DMS153 (cell line): ENCODE measurements at places on chromosomes 5 and 9.

DNA sequence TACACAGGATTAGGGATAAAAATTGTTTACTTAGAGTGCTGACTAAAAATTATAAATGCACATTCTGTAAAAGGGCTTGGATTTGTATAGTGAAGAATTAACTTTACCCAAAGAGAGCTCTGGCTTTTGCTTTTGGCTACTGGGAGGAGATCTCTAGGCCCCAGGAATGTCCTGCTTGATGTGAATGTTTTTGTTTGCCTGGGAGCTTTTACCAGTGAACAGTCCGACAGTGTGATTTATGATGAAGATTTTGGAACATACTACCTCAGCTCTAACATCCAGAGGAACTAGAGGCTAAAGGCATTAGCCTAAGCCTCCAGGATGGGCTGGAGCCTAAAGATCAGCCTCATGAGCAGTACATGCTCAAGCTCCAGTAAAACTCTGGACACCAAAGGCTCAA, 103.7 kb upstream of the RFX3 start:
- no peak for DNase-seq

DNA sequence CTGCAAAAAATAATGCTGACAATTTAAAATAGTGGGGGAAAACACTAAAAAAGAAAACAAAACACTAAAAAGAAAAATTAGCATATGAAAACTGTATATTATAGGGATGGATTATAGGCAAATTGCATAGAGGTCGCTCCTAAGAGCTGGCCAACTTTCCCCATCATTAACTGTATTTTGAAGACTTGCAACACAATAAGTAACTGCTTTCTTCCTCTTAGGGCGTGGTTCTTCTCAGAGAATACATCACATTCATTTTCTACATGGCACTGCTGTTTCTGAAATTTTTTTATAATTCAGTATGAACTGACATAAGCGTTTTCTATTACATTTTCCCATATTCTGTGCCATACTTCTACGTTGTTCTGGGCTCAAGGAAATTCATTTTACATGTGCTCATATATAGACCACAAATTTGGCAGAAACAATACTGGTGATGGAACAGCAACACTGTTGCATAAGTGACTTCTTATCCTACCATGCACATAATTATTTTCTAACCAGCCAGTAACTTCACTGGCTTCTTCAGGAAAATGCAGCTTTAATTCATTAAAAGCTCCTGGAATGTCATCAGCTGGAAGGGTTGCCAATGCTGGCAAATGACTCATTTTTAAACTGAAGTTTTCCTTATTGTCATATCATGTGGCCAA, 171.2 kb upstream of the DMAC1 start:
- DNase-seq, result no peak

- DNase-seq, result no peak
Measured at GRCh38 chr5:1164696-1165630, 36.4 kb upstream of the SLC6A19 start.

GRCh38 chr5:173010021-173010420, 26.4 kb downstream of the ATP6V0E1 start:
- DNase-seq, result no peak

DNA sequence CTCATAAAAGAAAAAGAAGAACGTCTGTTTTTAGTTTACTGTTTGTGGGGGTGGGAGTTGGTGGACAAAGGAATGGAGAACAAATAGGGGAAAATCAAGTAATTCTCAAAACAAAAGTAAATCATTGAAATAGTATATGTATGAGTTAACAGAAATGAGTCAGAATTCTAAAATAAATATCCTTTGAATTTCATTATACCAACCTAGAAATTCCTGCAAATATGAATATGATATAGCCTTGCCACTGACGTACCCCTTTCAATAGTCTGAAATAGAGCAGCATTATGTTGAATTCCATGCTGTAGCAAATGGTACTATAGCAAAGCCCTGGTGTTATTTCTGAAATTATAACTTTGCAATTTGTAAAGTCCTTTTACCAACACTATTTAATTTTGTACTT, 29.6 kb upstream of the DTWD2 start:
- no peak for DNase-seq

DNA sequence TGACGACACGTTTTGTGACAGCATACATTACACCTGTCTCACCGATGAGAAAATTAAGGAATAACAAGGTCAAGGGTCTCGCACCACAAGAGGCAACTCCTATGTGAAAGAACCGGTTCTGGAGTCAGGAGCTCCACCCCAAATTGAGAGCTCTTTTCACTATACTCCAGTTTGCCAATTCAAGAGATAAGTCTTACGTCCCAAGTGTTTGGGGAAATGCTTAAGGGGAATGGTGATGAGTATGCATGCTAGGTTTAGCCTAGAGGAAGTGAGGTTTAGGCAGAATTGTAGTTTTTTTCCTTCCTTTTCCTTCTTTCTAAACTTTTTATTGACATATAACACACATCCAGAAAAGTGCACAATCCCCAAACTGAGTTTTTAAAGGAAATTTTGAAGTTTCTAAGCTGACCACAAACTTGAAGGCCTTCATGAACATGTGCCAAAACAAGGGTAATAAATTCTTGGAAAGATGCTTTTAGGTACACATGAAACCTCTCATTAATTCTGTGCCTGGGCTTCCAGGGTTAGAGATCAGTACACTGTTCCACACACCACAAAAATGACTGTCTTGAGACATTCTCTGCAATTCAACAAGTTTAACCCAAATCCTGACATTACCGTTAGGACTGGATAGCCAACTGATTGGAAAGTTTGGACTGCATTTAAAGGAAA, 127.6 kb upstream of the SLC1A3 start:
- no peak for DNase-seq

DNA sequence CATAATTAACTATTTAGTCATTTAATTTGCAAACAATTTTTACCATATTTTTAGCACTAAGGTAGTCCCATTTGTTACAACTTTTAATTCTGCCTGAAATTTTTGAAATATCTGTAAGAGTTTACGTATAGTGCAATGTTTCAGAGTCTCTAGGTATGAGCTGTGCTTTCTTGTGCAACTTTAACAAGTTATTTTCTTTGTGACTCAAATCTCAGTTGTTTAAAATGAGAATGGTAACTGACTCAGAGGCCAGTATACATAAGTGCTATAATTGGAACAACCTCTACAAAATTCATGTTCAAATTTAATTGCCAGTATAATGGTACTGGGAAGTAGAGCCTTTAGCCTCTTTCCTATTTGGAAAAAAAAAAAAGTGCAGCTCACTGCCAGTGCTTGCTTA, 14.2 kb upstream of the ZNF883 start:
- DNase-seq, result no peak

DNA sequence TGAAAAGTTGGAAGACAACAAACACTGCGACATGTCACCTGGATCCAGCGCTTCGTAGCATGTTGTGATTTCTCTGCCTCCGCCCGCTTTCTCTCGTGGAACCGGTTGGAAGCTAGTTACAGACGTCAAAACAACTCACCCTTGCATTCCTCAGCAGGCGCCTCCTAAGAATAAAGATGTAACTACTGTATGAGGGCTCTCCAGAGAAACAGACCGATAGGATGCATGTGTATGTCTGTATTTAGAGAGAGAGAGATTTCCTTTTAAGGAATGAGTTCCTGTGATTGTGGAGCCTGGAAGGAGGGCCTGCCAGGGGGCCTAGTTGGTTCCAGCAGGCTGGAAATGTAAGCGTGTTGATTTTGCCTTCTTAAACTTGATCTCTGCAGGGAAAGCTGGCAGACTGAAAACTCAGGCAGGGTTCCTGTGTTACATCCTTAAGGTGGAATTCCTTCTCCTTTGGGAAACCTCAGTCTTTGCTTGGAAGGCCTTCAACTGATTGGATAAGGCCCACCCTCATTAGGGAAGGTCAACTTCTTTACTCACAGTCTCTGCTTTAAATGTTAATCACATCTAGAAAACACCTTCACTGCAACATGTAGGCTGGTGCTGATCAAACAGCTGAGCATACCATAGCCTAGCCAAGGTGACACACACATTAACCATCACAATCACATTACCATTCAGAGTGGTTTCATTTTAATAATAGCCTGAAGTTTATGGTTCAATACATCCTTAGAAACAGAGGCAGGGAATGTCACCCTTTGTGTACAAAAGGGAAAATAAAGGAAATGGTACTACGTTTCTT, 163.8 kb downstream of the SYK start:
- DNase-seq, result no peak

DNA sequence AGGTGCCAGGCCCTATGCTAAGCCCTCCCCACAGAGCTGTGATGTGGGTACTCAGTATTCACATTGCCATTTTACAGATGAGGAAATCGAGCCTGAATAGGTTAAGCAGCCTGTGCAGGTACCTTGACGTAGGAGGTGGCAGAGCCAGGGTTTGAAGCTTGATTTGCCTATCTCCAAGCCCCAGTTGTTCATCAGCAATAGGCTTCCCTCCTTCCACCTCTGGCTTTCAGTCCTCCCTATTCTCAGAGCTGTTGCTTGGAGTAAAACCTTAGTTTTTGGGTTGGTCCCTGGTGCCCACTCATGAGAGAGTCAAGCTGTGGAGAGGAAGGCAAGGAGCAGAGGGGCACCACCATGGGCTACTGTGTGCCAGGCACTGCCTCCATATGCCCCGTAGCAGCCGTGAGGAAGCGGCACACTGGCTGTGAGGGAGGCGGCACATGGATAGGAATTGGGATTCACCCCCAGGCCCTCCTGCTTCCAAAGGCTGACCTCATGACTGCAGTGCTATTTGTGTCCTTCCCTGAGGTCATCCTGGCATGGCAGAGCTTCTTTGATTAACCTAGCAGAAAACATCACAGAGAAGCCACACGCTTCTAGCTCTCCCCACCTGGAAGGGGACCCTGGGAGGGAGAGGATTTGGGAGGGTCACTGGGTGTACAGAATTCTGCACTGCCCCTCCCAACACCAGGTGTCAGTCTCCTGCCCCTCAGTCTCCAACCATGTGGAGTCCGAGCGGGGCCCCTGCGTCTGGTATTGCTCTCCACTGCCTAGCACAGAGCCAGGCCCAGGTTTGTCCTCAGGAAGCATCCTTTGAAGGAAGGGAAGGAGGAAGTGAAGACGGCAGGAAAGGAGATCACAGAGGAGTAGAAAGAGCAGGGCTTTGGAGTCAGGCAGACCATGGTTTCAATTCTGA, 109.8 kb downstream of the RGS3 start:
- DNase-seq, result no peak

DNA sequence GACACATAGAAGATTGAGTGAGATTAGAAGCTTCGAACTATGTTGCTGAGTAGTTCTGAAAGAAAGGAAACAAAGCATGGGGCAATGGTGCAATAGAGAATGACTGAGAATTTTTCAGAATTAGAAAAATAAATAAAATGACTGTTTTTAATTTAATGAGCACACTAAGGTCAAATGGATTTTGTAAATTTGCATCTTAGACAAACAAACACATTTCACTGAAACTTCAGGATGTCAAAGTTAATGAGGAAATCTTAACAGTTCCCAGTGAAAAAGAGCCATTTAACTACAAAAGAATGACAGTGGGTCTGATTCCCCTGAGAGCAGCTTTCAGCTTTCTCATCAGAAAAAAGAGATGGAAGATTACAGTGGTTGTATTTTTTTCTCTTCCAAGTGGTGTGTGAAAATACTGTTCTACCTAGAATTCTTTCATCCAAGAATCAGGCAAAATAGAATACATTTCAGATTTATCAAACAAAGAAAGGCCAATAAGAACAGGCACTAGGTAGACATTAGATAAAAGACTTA, 591.9 kb downstream of the SEMA5A start:
- DNase-seq, result no peak

GRCh38 chr9:135033487-135033886, 54.0 kb upstream of the OLFM1 start:
- no peak for DNase-seq

DNA sequence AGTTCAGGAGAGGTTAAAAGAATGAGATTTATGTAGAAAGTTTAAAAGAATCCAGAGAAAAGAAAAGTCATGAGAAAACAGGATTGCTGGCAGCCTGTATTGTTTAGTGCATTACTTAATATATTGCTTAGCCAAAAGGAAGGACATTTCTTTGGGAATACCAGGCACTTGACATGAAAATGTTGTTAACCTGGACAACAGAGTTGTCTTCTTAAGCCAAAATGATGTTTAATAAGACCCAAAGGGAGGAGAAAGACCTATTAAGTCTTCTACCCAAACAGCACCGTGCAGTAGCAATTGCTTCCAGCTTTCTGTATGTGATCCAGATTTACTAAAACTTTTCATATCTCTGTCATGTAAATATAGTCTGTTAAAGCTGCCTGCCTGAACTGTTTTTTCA, 74.0 kb upstream of the PRLR start:
- no peak for DNase-seq

DNA sequence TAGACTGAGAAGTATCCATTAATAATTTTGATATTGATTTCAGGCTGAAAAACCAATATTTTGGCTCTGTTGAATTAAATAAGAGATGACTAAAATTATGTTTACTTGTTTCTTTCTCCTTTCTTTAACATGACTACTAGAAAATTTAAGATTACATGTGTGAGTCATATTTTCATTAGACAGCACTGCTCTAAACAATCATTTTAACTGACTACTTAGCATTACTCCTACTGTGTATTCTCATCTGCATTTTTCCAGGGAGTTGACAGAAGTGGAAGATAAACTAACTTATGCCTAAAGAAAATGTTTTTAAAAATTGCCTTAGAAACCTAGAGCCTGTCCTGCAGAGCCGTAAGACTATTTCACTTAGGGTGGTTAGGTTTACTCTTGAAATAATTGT, 29.1 kb downstream of the TNC start:
- no peak for DNase-seq

GRCh38 chr5:78518365-78519197, 130.0 kb downstream of the LHFPL2 start:
- no peak for DNase-seq

- peak; percentile 8 for DNase-seq
Measured at GRCh38 chr5:164934039-164934438, 1428.6 kb downstream of the MAT2B start.

- no peak for DNase-seq
Measured at GRCh38 chr9:29241320-29241719, 1668.0 kb upstream of the C9orf72 start.

- DNase-seq, result peak; percentile 75
Measured at GRCh38 chr9:76366275-76366674, 28.0 kb downstream of the RFK start.

DNA sequence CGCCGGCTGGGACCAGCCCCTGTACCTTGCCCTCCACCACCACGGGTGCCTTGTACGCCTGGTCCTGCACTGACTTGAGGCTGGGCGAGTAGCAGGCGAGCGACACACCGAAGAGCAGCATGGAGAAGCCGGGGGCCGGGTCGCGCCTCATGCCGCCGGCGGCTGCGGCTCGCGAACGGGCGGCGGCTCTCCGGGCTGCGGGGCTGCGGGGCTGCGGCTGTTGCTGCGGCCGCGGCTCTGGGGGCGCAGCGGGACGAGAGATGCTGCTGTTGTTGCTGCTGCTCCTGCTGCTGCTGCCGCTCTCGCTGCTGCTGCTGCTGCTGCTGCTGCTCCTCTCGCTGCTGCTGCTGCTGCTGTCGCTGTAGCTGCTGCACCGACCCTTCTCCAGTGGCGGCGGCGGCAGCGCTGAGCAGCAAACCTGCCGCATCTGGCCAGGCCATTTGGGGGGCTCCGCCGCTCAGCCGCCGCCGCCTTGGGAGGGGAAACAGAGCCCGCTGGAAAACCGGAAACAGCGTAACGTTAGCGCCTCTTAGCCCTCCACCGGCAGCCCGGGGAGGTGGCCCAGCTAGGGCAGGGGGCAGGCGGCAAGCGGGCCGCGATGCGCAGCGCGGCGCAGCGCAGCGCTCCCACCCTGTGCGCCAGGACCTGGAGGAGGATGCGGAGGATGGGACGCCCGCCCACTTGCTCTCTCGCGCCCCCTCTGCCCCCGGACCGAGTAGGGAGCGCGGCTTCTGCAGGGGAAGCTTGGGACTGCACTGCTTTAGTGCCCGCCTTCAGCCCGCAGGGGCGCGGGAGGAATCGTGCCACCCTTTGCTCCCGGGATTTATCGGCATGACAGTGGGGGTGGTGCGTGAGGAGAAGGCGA, at the start of gene NRG2:
NRG2 (minus strand) TSS at position 657 of the 865 bp plus-strand sequence.
- no peak for DNase-seq
